ENCODE measurements at places on chromosomes 7 and 10. TPM values are rescaled to one million over a fixed set of nuclear protein-coding genes. Genes with fewer than 3 reads are reported as not detected.

GRCh38 chr10:15334650-15335323, 36.3 kb downstream of the FAM171A1 start:
- DNase-seq = no peak

GRCh38 chr10:60270426-60270825, 119.2 kb downstream of the ANK3 start:
- no peak for DNase-seq

DNA sequence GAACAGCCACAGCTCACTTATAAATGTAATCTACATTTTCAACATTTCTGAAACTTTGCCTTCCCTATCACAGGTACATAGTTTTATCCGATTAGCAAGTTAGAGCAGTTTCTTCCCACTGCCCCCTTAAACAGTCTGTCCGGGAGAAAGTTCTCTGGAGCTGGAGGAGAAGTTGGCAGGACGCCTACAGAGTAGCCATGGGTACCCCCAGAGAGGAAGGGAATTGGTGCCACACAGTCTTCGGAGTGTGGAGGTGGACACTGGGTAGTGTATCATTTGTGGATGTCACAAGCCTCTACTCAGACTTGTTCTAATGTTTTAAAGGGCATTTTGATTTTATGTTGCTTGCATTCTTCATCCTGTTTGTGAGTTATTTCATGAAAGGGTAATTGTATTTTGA, 39.0 kb downstream of the TAF3 start:
- DNase-seq = no peak

DNA sequence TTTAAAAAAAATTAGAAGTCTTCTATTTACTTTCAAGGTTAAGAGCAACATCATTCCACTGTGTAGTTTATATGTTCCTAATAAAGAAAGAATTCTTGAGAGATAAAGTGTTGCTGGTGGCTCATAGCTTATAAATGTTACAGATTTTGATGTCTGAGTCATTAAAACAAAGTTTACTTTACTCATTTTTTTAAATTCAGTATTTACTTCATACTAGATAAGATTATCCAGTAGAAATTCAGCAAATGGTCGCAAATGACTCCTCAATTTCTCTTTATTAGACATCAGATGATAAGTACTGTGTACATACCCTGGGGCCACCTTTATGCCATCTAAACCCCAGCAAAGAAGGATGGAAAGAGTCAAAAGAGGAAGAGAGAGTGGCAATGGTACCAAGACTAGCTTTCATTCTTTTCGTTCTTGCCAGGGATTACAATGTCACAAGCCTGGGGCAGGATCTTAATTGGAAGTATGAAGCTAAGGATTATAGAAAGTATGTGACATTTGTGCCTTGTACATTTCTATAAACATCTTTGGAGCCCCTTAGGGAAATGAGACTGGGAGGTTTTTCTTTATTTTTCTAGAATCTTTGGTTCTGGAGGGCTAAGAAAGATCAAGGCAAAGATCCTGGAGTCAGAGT, 206.1 kb downstream of the CHRM2 start:
- no peak for DNase-seq

DNA sequence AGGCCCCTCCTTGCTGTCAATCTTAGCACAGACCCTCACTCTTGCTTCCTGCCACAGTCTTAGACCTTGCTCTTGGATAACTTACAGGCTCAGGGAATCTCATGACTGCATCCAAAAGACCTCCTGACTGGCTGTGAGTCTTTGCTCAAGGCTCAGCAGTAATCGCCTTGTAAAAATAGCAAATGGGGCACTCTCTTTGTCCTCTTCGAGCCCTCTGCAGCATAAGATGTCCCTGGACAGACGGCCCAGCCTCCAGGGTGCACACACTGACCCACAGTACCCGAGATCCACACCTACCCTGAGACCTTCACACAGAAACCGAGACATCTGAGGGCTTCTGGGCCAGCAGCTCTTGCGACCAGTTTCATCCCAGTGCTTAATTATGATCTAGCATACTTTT, 65.9 kb upstream of the DDC start:
- no peak for DNase-seq

DNA sequence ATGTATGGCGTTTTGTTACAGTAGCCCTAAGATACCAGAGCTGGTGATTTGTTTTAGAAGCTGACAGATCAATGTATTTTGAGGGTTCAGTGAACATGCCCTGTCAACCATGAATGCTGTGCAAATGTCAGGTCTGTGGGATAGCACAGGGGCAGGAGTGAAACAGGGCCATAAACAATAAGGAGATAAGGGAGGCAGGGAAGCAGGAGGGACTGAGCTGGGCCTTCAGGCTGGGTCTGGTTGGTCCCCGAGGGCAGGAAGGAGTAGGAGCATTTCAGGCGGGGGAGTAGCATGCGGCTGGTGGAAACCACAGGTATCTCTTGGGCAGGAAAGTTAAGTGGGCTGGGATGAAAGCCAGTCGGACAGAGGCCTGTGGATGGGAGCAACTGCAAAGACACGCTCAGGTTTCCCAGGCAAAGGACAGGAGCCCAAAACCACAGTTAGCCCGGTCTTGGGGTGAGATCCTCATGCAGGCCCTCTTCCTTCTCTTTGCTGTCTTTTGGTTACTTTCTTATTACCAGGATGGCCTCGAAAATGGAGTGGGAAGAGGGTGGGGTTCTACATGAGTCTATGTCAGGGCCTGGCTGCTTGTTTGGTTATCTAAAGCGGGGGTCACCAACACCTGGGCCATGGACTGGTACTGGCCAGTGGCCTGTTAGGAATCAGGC, 69.5 kb upstream of the SEPHS1 start:
- no peak for DNase-seq

DNA sequence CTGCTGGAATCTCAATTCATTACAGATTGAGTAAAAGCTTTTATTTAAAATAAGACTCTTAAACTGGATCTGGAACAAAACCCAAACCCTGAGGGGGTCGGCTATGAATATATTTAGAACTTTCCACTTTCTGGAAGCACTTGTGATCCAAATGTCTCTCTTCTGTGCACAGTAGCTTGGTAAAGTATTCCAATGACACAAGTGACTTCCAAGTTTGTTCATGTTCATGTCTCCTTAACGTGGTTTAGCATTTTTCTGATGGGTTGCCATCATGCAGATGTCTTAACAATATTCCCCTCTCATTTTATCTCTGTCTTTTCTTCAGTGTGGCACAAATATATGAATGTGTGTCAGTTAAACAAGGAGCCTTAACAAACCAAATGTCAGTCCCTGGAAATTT, 191.9 kb upstream of the SORCS1 start:
- no peak for DNase-seq

DNA sequence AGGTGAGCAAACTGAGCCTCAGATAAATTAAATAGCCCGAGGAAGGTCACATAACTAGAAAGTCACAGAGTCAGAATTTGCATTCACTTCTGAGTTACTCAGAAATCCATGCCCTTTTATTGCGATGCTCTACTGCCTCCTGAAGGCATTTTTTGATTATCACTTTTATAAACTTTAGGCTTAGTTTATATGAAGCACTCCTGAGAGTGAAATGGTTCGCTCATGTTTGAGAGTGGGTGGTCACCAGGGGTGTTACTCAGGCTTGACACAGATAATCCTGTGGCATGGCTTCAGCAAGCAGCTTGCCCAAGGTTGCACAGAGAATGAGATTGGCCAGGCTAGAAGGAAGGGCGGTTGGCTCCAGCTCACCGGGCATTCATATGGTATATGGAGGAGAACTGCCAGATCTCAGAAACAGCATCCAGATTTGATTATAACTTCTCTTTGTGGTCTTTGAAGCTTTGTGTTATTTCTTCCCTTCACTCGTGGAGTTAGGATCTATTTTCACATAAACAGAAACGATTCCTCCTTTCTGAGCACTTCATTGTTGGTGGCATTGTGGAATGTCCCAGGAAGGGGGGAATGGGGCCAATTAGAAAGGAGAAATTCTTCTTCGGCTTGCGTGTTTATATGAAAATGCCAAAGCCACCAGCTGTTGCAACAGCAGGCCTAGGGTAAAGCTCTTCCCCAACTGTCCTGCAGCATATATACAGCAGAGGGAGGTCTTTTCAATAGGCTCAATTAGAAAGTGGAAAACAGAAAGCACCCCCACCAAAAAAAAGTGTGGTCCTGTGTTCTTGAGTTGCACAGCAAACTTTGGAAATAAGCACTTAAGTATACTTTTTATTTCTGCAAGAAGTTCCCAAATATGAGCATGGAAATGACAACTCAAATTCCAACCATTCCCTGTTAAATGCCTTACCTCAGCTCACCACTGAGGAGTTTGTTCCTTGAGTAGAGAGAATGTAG, 628.8 kb downstream of the SUGCT start:
- no peak for DNase-seq

- DNase-seq = peak; percentile 89
Observed at GRCh38 chr10:3043512-3044368, 23.6 kb upstream of the PFKP start.

GRCh38 chr7:135553346-135553745, 4.4 kb upstream of the NUP205 start:
- no peak for DNase-seq

DNA sequence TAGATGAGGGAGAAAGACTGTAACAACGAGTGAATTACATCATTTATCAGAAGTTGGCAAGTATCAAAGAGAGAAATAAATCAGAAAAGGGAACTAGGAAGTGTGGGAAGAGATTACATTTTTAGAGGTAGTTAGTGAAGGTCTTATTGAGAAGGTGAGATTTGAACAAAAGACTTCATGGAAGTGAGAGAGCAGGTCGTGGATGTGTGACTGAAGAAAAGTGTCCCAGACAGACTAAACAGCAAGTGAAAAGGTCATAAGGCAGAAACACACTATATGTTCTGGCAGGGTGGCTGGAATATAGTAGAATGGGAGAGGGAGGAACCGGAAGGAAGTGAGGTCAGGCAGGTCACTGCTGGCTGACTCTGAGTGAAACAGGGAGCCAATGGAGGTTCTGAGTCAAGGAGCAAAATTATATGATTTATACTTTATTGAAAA, 35.7 kb upstream of the RHOBTB1 start:
- no peak for DNase-seq

- DNase-seq = no peak
Observed at GRCh38 chr7:81245353-81245752, 326.5 kb upstream of the SEMA3C start.

DNA sequence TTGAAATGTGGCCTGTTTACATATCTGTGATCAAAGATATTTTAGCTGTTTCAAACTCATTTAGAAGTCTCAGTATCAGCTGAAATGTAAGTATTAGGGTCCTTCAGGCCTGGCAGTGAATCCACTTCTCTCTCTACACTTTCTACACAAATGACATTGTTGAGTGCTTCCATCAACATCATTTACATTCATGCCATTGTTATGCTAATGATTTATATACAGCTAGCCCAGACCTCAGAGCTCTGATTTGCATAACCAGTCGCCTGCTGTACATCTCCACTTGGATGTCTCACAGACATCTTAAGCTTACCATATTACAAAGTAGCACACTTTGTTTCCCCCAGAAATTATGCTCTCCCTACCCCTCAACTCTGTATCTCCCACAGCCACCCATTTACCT, 71.6 kb downstream of the GSDME start:
- no peak for DNase-seq

DNA sequence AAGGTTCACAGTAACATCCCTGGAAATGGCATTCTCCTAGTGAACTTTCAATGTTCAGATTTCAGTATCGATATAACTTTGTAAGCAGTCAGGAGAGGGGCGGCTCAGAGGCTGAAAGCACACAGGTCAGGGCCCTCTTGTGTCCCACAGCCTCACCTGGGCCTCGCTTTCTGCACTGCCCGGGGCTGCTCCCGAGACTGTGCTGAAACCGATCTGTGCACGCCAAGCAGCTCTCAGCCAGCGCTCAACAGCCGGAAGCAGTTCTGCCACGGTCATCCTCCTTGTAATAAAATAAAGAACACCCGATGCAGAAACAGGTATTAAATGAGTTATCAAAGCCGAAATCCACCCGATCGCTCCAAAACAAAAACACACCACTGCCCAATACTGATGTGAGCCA, 106.0 kb downstream of the DIP2C start:
- no peak for DNase-seq

DNA sequence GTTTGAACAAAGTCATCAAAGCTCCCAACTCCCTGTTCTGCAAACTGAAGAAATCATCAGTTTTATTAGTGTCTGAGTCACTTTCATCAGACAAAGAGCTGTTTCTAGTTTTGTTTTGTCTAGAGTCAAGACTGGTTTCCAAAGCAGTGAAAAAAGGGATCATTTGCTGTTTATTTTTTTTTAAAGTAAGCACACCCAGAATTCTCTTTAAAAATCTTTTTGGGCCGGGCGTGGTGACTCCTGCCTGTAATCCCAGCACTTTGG, 972.0 kb upstream of the CELF2 start:
- no peak for DNase-seq

DNA sequence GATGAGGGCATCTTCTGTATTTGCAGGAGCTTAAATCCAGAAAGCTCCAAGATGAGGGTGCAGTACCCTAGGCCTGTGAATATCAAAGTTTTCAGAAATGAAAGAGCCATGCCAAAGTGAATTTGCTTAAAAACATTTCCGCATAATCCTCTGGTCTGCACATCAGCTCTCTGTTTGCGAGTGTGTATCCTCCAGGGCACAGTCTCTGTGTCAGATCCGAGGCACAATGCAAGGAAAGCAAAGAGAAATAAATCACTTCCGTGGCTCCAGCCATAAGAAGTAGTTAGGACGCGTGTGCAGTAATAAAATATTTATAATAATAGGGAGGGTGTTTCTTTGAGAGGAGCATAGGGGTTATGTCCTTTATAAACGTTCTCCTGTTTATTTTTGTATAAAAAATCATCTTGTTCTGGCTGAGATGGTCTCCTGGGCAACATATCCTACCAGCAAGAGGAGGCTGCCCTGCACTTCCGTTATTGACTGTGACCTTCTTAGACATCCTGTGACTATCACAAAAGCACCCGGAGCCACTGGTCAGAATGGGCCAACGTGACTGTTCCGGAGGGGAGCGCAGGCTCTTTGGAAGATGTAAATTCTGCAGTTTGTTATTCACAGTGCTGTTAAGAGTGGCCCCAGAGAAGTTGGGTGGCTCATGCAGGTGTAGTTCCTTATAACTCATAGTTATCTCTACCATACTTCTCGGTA, 667.6 kb upstream of the FOXK1 start:
- peak; percentile 6 for DNase-seq

DNA sequence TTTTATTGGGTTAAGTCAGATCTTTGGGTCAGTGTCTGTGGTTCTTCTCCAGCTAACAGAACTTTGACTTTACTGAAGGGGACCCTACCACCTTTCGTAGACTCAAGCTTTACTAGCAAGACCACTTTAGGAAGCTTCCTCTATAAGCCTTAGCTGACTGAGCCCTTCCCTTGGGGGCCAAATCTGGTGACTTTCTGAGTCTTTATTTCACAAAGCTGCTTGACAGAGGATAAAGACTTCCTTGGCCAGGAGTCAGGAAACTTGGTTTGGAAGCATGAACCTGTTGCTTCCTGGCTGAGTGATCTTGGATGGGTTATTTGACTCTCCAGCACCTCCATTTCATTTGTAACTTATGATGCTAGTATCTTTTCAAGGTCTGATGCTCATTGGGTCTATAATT, 466.7 kb downstream of the TYW1 start:
- DNase-seq = no peak

- no peak for DNase-seq
Observed at GRCh38 chr7:44530990-44531389, 10.1 kb downstream of the NPC1L1 start.

The IQUB gene
- 2.1 TPM for total RNA-seq

The GDI2 gene
- 346 TPM for total RNA-seq

The CLRN3 gene
- total RNA-seq = not detected

The SEMA4G gene
- 20.1 TPM for total RNA-seq

The DYNC1I1 gene
- total RNA-seq = 23.1 TPM

The STEAP1B gene
- total RNA-seq = 20.6 TPM

The GIMAP1 gene
- total RNA-seq = not detected

The RSPH10B gene
- 0.69 TPM for total RNA-seq

The TMUB1 gene
- total RNA-seq = 52.6 TPM

The NOS3 gene
- total RNA-seq = 2.5 TPM

The FGL2 gene
- total RNA-seq = not detected
